ENCODE measurements at places on chromosomes 4 and X. TPM values are rescaled to one million over a fixed set of nuclear protein-coding genes. Genes with fewer than 3 reads are reported as not detected.

DNA sequence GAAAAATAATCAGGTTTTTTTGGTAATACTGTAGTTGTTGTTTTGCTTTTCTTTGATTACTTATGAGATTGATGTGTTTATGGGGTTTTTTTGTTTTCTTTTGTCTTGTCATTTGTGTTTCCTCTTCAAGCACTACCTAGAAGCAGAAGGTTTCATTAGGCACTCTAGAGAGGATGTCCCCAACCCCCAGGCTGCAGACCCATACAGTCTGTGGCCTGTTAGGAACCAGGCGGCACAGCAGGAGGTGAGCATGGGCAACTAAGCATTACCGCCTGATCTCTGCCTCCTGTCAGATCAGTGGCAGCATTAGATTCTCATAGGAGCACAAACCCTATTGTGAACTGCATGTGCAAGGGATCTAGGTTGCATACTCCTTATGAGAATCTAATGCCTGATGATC is 22.9 kb upstream of the NOCT start:
- no peak for DNase-seq

DNA sequence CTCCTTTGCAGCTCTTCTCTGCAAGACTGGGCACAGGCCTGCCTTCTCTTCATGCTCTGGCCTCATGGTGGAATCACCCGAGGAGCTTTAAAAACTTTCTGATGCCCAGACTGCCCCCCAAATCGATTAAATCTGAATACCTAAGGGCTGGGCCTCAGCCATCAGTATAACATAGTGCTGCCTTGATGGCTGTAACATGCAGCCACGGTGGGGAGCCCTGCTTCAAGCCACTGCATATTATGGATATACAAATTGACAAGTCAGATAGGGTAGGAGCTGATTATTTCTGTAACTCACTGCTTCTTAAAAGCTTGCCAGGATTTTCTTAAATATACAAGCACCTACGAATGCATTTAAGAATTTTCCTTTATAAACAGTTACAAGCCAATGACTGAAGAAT is 40.5 kb downstream of the GPM6B start:
- no peak for DNase-seq

DNA sequence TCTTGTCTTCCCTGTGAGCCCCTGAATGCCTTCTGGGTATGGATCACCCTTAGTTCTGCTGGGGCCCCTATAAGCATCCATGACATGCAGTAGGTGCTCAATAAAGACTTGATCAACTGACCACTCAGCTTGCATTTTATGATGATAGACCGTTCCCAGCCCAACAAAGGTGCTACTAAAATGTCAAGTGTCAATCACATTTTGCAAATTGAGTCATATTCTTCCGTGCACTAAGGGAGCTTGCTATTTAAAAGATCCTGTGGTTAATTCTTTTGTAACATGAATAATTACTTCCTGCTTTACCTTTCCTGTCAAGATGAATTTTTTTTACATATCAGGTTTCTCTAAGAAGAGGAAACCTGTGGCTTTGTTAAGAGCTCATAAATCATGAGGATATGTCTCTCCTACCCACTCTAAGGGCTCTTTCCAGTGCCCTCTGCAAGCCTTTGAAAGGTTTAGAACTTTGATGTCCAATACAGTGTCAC is 47.6 kb downstream of the SH3KBP1 start:
- no peak for DNase-seq

GRCh38 chr4:57672846-57673433 is 562.8 kb upstream of the IGFBP7 start:
- no peak for DNase-seq

- DNase-seq = no peak
Observed at GRCh38 chr4:155946486-155946885, 7.2 kb downstream of the CTSO start.

GRCh38 chrX:40008791-40009461 is 88.8 kb downstream of the BCOR start:
- peak; percentile 77 for DNase-seq

- DNase-seq = no peak
Observed at GRCh38 chrX:41599507-41599906, 89.3 kb upstream of the GPR34 start.

SMS gene
- 54.4 TPM for total RNA-seq

CCSER1 gene
- total RNA-seq = 12.9 TPM

MAGEB18 gene
- not detected for total RNA-seq

DNA sequence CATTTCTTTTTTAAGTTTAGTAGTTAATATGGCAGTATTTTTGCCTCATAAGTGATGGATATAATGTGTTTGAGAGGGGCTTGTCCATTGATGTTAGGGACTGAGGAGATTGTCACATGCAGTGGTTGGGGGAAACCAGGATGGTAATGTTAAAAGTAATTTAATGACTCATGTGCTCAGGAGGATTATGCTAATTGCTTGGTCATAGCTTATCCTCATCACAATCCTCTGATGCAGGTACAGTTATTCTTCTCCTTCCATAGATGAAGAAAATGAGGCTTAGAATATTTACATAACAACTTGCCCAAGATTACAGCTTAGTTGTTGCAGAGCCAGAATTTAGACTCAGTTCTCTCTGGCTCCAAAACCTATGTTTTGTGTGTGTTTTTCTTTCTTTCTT is 94.4 kb upstream of the SCML1 start:
- no peak for DNase-seq

DNA sequence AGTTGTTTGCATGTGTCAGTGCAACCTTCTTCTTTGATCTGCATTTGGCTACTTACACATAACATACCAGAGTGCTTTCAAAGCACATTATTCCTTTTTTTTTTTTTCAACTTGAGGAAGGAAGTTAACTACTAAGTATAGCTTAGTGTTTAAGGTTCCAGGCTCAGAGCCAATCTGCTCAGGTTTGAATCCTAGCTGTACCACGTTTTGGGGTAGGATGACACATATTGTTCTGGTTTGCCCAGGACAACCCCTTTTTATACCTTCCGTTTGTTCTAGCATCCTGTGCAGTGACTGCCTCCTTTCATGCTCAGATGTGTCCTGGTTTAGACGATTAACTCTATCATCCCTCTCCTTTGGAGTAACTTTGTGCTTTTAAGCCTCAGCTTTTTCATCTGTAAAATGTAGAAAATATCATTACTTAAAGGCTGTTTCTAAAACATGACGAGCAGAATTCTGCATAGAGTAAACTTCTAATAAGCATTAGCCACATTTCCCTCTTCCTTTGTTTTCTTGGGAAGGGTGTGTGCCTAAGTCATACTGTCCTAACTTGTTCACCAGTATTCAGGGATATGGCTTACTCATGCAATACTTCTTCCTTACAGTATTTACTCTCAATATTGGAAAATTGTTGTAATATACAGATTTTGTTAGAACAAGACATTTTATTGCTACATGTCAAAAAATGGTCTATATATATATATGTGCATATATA is 281.3 kb downstream of the C4orf33 start:
- no peak for DNase-seq

DNA sequence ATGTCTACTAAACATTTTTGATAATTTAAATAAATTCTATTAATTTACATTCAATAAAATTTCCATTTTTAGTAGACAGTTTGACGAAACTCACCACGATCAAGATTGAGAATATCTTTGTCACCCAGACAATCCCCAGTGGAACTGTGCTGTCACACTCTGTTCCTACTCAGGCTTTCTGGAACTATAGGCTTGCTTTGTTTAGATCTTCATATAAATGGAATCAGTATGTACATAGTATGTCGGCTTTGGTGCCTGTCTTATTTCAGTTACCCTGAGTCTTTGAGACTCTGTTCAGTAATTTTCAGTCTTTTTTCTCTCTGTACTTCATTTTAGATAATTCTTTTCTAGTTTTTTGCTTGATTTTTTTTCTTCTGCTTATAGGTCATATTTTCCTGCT is 163.5 kb upstream of the EMCN start:
- DNase-seq = no peak

DNA sequence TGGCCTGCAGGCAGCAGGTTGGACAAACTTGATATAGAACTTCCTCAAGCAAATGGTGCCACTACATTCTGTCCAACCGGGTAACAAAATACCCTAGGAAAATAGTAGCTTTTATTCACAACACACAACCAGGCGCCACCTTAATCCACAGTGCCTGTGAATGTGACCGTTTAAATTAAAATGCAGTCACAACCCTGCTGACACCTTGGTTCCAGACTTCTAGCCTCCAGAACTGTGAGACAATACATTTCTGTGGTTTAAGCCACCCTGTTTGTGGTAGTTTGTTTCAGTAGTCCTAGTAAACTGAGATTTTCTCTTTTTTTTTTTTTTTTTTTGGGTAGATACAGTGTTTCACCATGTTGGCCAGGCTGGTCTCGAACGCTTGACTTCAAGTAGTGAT is 575.8 kb downstream of the PACRGL start:
- no peak for DNase-seq

- DNase-seq = no peak
Observed at GRCh38 chr4:153205757-153206156, 1.5 kb downstream of the TRIM2 start.

DNA sequence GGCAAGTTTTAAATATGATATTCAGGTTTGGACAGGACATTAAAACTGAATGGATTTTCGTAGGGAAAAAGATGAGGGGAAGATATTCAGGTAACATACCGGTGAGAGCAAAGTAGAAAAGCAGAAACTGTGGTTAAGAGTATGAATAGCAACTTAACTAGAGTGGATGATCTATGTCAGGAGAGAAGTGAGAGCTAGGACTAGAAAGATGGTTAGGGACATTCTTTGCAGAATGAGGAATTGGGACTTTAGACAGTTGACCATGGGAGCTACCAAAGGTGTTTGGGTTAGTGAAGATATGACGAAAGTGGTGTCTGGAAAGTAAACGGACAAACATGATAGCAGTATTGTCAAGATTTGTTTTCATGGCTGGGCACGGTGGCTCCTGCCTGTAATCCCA is 45.2 kb downstream of the ANXA5 start:
- no peak for DNase-seq

- DNase-seq = peak; percentile 60
Observed at GRCh38 chr4:90127706-90128345, 632 bp downstream of the CCSER1 start.

DNA sequence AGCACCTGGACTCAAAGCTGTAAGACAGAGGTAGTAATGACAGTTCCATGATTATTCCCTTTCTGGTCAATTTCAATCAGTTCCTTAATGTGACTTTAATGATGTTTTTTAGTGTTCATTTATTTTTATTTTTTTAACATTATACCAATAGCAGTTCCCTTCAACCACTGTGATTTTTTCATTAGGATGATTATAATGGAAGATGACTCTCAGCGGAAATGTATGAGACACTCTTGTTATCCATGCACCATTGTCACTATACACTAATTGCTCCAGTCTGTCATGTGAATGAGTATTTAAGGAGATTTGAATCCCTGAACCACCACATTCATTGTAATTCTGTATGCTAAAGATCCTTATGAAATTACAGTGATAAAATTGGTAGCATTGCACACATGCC is 2102.3 kb upstream of the AGA start:
- DNase-seq = no peak

DNA sequence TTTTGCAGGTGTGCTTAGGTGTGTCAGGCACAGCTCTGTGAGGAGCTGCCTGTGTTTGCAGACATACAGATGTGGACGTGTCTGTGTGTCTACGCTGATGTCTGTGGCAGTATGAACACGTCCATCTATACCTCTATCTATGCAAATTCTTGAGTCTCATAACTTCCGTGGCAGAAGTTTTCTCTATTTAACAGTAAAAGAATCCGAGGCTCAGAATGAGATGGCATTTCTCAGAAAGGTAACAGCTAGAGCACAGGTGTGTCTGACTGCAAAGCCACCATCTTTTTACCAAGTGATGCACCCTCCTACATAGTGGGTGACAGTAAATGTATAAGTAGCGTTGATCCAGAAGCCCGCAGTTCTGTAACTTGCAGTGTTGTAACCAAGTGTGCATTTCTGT is 39.9 kb upstream of the CYP4V2 start:
- no peak for DNase-seq

GRCh38 chr4:7762376-7763030 is 177.2 kb downstream of the AFAP1 start:
- no peak for DNase-seq

CT55 gene
- not detected for total RNA-seq

DNA sequence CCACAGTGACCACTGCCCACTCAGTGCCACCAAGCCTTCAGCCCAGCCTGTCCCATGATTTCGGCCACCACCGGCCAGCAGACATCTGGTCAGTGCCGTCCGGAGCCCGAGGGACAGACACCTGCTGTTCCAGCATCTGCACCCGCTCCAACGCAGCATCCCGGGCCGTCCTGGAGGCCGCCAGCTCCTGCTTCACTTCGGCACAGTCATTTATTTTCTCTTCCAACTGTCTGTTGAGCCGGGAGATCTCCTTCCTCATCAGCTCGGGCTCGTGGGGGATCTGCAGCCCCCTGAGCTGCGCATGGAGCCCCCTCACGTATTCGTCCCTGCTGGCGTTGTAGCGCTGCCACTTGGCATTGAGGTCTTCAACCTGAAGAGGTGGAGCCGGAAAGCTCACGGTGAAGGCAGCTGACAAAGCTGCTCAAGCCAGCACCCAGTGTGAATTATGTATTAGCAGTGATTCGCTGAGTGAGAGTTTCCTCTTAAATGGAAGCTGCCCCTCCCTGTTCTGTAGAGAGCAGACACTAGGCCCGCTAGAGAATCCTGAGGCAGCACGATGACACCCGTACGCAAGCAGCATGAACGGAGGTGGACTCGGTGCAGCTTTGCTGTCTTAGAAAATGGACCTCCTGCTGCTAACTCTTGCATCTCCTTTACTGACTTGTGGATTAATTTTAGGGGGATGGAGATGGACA is 11.4 kb downstream of the TNIP2 start:
- DNase-seq = no peak

- no peak for DNase-seq
Observed at GRCh38 chrX:43121637-43122036, 343.7 kb upstream of the PPP1R2C start.

GRCh38 chr4:187685247-187685646 is 310.3 kb upstream of the ZFP42 start:
- no peak for DNase-seq

DNA sequence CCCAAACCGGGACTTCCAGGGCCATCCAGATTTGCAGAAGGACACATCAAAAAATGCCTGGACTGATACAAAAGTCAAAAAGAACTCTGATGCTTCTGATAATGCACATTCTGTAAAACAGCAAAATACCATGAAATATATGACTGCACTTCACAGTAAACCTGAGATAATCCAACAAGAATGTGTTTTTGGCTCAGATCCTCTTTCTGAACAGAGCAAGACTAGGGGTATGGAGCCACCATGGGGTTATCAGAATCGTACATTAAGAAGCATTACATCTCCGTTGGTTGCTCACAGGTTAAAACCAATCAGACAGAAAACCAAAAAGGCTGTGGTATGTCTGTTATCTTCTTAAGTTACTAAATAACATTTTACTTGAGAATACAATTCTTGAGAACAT is 9.2 kb downstream of the PLK4 start:
- no peak for DNase-seq

DNA sequence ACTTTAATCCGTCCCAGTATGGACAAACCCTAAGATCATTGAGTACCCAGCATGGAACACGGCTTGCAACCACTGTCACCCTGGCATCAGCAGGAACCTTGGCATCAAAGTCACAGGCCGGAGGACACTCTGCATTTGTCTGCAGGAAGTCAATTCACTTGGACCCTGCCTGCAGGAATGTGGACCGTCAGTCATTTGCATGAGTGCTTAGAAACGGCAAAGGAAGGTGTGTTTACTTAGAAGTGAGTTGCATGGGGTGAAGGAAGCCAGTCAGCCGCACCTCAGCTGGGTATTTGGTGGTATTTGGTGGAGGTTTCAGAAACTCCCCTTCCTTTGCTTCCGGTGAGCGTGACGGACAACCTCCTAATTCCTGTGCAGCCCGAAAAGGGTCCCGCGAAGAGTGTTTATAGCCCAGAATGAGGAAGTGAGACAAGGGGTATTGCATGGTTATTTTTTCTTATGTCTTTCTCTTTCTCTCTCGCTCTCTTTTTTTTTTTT is 15.5 kb downstream of the P2RY8 start:
- no peak for DNase-seq

PABPC4L gene
- 0.60 TPM for total RNA-seq

Data from Right ventricle myocardium inferior (tissue), 1 donor.